ENCODE measurements at places on chromosomes 5 and 9.
A peak's percentile ranks its signal among the peaks of the same experiment; 100 is the strongest.

DNA sequence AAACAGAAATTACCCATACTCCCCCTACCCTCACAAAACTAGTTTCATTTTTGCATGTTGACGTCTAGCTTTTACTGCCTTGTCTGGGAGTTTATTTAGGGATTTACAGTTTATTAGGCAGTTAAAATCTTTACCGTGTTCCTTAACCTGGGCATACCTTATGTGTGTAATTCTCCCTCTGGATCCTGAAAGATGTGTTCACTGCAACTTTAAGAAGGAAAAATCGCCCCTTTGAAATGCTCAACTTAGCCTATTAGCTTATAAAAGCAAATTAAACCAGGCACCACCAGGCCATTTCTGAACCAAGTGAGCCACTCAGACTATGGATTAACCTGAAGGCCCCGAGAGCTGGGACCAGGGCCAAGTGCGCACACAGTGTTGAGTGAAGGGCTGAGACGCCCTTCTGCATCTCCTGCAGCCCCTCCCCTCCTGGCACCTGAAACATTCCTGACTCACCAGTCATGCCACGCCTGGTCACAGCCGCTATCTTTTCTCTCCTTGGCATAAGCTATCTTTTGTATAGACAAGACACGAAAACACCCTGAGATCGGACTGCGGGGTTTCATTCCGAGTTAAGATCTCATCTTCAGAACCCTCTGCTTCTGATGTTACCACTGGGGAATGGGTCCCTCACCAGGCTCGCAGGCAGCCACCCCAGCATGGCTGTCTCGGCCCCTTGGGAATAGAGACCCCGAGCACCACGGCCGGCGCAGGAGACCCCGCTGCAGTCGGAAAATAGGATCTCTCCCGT is 111.9 kb downstream of the ROR2 start:
- no peak for ATAC-seq

DNA sequence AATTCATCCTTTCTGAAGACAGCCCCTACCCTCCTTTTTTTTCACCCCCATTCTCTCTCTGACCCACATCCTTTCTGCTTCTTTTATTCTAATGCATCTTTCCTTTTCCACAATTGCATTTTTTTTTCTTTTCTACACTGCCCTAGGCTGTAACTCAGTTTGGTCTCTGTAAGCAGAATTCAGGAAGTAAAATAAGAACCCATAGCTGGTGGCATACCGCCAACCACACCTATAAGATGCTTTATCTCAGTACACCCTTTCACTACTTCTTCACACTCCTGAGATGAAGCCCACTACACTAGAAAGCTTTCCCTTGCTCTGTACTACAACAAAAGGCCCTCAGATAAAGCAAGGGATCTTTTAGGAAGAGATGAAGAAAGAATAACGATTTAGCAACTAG is 16.1 kb upstream of the TSSK1B start:
- ATAC-seq: no peak

- ATAC-seq: no peak
Measured at GRCh38 chr5:140594169-140594568, 29.5 kb downstream of the SLC35A4 start.

DNA sequence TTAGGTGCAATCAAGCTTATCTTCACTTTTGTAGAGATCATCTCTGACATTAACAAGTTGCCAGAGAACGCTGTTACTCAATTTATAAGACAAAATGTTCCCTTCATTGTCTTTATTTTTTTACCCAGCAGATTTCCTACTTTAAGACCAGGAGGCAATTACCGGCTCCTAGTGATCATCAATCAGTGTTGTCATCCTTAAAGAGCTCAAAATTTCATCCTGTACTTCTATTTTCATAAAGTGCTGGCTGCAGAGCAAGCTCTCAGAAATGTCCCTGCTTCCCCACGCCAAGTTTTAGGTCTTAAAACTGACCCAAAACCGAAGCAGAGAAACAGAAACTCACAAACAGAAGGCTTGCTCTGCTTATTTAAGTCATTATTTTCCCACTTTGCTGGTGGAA is 82.9 kb downstream of the PJA2 start:
- no peak for ATAC-seq

- ATAC-seq: no peak
Measured at GRCh38 chr9:109013679-109014607, 644 bp upstream of the CTNNAL1 start.

DNA sequence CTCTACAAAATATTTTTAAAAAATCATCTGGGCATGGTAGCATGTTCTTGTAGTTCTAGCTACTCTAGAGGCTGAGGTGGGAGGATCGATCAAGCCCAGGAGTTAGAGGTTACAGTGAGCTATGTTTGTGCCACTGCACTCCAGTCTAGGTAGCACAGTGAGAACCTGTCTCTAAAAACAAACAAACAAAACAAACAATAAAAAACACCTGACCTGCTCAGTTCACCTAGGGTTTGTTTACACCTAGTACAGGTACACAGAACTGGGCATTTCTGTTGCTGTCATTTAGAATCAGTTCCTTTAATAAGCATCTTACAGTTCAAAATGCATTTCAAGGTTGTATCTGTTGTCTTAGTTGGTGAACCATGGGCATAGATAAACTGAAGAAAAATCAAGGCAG is 95.3 kb downstream of the MEGF10 start:
- ATAC-seq: no peak

- no peak for ATAC-seq
Measured at GRCh38 chr5:127254729-127255284, 35.8 kb upstream of the MEGF10 start.

GRCh38 chr9:136159851-136160250 is 41.2 kb upstream of the TMEM250 start:
- no peak for ATAC-seq

GRCh38 chr9:10523164-10523563 is 89.6 kb downstream of the PTPRD start:
- ATAC-seq: no peak

GRCh38 chr5:1410156-1411014 is 34.9 kb downstream of the SLC6A3 start:
- no peak for ATAC-seq

DNA sequence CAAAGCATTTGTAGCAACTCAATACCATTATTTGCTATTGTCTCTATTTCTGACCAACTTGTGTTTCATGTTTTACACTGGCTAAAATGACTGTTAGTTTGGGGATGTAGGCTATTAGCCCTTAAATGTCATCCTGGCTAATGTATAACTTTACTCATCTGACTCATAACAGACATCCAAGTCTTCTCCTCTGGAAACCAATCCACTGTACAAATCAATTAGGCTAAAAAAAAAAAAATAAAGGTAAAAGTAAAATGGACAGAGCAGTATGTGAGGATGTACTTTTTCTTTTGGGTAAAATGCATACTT is 20.6 kb downstream of the MEGF9 start:
- no peak for ATAC-seq

- no peak for ATAC-seq
Measured at GRCh38 chr9:129176701-129177442, 1.2 kb downstream of the IER5L start.

- ATAC-seq: no peak
Measured at GRCh38 chr5:3187771-3188425, 407.7 kb upstream of the IRX1 start.

DNA sequence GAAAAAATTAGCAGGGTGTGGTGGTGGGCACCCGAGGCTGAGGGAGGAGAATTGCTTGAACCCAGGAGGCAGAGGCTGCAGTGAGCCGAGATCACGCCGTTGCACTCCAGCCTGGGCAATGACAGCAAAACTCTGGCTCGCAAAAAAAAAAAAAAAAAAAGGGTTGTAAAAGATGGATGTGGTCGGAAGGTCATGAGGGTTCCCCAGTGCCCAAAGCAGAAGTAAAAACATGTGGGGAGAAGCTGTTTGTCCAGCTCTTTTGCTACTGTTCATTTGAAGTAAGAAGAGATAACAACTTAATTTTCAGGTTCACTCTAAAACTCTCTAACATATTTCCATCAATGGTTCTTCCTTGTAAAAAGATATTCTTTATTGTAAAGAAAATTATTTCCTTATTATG is 57.1 kb upstream of the GOLPH3 start:
- ATAC-seq: no peak

- no peak for ATAC-seq
Measured at GRCh38 chr5:116661419-116661818, 86.8 kb upstream of the SEMA6A start.

DNA sequence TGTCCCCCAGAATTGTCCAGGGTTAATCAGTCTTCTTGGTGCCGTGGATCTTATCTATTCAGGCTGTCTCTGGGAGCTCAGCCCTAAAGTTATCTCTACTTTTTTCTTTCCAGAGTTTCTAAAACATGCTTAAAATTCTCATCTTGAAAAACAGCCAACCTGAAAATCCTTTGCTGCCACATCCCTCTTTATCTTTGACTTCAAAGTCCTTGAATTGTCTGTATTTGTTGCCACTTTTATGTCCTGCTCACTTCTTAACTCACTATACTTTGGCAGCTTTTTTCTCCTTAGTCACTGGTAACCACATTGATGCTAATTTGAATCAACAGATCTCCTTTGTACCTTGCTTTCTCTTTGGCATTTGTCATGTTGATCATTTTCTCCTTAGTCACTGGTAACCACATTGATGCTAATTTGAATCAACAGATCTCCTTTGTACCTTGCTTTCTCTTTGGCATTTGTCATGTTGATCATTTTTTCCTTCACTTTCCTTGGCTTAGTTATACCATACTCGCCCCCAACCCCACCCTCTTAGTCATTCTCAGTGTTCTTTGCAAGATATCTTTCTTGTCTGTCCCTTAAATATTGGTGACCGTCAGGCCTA is 8.5 kb downstream of the DMXL1 start:
- ATAC-seq: peak; percentile 94

GRCh38 chr9:92186631-92187030 is 71.4 kb upstream of the SPTLC1 start:
- ATAC-seq: no peak

DNA sequence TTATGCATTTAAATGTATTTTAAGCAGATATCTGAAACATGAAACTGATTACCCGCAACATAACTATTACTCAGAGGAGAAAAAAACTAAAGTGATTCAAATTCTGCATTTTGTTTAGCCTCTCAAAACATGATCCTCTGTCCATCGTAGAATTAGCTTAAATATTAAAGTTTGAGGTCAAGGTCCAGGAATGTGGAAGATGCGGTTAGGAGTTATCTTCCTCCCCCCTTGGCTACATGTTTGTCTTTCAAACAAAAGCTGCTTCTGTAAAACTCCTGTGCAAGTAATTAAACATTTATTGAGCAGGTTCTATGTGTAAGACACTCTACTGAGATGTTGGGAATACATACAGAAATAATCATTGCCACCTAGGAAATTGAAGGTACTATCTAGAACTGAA is 175.0 kb upstream of the ISL1 start:
- no peak for ATAC-seq

DNA sequence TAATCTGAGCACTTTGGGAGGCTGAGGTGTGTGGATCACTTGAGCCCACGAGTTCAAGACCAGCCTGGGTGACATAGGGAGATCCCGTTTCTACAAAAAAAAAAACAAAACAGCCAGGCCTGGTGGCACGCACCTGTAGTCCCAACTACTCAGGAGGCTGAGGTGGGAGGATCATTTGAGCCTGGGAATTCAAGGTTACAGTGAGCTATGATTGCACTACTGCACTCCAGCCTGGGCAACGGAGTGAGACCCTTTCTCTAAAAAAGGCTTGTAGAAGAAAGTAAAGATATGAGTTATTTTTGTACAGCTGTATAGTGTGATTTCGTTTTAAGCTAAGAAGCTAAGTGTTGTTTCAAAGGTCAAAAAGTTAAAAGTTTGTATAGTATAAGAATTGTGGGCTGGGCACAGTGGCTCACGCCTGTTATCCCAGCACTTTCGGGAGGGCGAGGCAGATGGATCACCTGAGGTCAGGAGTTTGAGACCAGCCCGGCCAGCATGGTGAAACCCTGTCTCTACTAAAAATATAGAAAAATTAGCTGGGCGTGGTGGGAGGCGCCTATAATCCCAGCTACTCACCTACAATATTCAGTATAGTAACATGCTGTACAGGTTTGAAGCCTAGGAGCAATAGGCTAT is 18.8 kb downstream of the UBE2R2 start:
- peak; percentile 2 for ATAC-seq

- no peak for ATAC-seq
Measured at GRCh38 chr9:91571036-91571435, 147.4 kb upstream of the NFIL3 start.

GRCh38 chr9:25397746-25398145 is 280.5 kb downstream of the TUSC1 start:
- no peak for ATAC-seq

DNA sequence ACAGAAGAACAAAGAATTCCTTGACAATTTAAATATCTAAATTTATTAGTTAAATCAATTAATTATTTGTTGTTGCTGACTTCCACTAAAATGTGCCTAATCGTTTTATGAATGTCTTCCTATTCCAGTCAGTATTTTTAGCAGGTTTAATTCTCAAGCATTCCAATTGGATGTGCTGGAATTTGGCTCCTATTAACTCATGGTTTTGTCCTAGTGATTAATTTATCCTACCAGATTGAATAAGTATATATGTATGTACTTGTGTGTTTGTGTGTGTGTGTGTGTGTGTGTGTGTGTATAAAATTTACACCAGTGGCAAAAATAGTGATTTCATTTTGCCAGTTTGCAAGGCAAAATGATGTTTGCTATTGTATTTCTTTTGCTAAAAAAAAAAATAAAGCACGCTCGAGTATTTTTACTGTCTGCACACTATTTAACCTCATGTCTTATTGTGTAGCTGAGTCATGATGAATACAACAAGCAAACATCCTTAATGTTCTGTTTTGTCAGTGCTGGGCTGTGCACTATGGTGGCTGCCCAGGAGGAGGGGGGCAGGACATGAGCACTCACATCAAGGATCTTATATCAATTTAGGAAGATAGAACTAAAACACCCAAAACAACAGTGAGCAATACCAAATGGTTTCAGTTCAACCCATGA is 375.5 kb downstream of the PDE4D start:
- no peak for ATAC-seq

GRCh38 chr5:118033686-118034338 is 954.5 kb downstream of the DTWD2 start:
- no peak for ATAC-seq

DNA sequence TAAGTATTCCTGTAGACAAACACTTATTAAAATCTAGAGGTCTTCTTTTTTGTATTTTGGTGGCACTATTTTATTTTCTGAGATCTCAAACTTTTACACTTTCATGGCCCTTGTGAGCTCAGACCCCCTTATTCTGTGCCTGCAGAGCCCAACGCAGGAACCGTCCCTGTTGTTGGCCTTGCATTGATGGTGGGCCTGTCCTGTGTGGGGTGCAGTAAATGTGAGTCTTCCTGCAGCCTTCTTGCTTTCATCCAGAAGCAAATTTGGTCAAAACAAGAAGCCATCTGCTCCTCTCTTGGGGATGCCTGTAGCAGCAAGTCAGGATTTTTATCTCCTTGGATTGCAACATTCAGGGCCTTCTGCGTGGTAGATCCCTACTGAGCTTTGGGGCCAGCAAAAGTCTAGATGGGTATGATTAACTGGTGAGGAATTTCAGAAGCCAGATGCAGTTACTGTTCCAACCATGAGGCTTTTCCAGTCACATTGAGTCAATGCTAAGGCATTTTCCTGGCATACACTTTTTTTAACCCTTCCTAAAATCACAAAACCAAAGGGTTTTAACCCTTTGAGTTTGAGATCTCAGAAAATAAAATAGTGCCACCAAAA is 31.7 kb downstream of the BASP1 start:
- no peak for ATAC-seq

- ATAC-seq: no peak
Measured at GRCh38 chr9:99752417-99753109, 69.1 kb upstream of the NR4A3 start.

- ATAC-seq: no peak
Measured at GRCh38 chr9:121841771-121842611, 190.6 kb downstream of the DAB2IP start.

All from activated T-helper 17 cell treated with anti-CD3 and anti-CD28 coated beads, Interleukin-2, amount 50 U/mL, for 72 hours (primary cell).